Fibroblast of lung (primary cell): ENCODE measurements at places on chromosomes 11 and 22.

DNA sequence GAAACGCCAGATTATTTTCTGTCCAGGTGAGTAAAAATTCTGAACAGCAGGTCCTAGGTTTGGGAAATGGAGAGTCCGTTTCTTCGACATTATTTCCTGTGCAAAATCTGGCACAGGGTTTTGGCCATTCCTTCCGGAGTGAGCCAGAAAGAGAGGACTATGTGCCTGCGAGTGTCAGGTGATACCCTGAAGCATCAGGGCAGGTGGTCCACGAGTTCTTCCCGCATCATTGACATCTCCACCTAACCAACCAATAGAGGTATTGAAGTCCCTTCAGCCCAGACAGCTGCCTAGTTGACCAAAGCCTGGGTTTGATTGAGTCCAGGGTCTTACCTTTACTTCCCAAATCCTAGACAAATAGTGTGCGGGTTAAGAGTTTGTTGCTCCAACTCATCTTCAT, 808 bp downstream of the SNAP29 start:
- DNase-seq, result no peak

GRCh38 chr11:128695539-128696221, 1.8 kb downstream of the FLI1 start:
- DNase-seq, result no peak

- DNase-seq, result no peak
Observed at GRCh38 chr22:44364751-44365130, 52.0 kb upstream of the SHISAL1 start.

- peak; percentile 68 for DNase-seq
Observed at GRCh38 chr11:104623518-104623917, 274.7 kb downstream of the CASP12 start.

DNA sequence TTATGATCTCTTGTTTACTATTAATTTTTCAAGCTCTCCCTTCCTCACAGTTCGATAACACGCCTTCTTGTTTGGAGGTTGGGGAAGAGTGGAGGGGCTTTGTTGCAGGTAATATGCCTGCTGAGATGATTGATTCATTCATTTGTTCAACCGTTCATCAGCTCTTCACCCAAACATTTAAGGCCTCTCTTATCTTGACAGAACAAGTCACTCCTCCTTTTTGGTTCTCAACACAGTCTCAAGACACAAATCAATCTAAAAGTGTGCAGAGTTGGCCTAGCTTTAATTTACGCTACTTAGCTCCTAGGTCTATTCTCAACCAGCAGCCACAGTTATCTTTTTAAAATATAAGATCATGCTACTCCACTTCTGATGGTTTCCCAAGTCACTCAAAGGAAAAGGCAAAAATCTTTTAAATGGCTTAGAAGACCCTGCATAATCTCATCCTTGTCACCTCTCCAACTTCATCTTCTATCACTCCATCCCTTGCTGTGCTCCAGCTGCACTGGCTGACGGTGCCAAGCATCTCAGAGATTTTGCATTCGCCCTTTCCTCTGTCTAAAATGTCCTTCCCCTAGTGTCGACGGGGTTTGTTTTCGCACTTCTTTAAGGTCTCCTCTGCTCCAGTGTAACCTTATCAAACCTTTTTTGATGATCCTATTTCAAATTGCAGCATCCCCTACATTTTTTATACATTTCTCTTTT, 60.3 kb downstream of the AMBRA1 start:
- no peak for DNase-seq
